ENCODE measurements at places on chromosomes 3 and 15. TPM values are rescaled to one million over a fixed set of nuclear protein-coding genes. Genes with fewer than 3 reads are reported as not detected.

Gene MFN1
- 21.9 TPM for polyA plus RNA-seq

Gene IFRD2
- 80.9 TPM for polyA plus RNA-seq

- no peak for DNase-seq
Measured at GRCh38 chr3:193212844-193213243, 28.2 kb upstream of the PLAAT1 start.

Gene NCBP2
- 64.5 TPM for polyA plus RNA-seq

GRCh38 chr15:94704421-94704820 lies 473.1 kb downstream of the MCTP2 start:
- DNase-seq, result no peak

DNA sequence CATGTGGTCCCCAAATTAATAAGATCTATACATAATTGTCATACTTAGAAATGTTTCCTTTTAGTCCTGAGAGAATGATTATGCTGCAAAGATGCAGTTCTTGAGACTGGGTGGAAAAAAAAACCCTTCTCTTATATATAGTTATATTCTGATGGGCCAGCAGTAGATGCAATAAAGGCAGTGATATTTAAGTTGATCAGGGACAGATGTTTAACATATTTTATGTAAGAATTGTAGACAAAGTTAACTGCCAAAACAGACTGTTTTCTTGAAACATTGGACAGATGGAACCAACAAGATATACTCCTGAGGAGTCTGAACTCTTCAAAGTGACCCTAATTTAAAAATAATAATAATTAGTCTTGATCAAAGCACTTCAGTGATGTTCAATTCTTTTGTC lies 172.0 kb upstream of the LRIG1 start:
- no peak for DNase-seq

GRCh38 chr15:57196865-57197264 lies 179.4 kb upstream of the CGNL1 start:
- no peak for DNase-seq

DNA sequence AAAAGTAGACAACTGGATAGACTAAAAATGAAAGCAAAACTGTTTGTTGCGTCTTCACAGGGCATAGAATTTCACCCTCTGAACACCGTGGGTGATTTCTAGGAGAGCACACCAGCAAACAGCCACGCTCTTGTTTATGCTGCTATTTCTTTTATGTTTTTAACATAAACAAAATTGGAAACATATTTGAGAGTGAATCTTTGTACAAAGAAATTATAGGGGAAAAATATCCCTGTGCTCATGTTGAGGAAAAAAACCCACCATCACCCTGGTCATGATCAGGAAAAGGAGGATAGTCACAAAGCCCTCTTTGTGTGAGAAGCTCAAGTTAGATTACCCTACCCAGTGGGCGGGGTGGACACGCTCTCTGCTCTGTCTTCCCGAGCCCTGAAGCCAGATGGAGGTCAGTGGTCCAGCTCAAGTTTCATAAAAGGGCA lies 313.3 kb downstream of the SATB1 start:
- no peak for DNase-seq

Gene OSBPL10
- 9.2 TPM for polyA plus RNA-seq

- no peak for DNase-seq
Measured at GRCh38 chr3:180002006-180002405, 34.7 kb downstream of the PEX5L start.

GRCh38 chr15:80739919-80740318 lies 39.3 kb upstream of the CEMIP start:
- no peak for DNase-seq

DNA sequence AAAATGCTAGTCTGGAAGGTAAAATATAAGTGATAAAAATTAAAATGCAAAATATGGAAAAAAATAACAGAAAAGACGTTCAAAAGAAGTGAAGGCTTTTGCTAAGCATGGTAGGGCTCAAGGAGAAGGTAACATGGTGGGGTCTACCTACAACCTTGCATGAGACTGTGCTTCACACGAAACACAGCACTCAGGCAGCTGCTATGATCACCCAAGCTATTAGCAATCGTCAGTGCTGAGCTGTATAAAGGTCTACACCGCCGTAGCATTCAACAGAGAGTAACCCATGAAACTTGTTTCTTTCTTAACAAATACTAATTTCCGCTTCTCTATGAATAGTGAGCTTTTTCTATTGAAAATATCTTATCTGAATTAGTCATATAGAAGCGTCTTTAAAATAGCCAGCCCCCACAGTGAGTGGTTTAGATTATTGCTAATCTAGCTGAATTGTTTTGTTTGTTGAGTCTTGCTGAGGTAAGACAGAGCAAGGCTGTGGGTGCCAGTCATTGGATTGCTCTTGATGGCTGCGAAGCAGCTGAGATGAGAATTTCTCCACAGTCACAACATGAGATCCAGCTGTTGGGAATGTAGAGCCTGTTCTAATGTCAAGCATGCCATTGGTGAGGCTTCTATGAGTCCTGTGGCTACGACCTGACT lies 230.0 kb downstream of the KLF13 start:
- no peak for DNase-seq

Gene SENP8
- polyA plus RNA-seq, result 1.2 TPM

- no peak for DNase-seq
Measured at GRCh38 chr15:70855764-70856163, 1.8 kb upstream of the LARP6 start.

DNA sequence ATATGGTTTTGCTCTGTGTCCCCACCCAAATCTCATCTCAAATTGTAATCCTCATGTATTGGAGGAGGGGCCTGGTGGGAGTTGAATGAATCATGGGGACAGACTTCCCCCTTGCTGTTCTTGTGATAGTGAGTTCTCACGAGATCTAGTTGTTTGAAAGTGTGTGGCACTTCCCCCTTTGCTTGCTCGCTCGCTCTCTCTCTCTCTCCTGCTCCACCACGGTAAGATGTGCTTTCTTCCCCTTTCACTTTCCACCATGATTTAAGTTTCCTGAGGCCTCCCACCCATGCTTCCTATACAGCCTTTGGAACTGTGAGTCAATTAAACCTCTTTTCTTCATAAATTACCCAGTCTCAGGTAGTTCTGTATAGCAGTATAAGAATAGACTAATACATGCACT lies 60.7 kb downstream of the GSK3B start:
- DNase-seq, result no peak

Gene GOLGA6D
- polyA plus RNA-seq, result 0.05 TPM

DNA sequence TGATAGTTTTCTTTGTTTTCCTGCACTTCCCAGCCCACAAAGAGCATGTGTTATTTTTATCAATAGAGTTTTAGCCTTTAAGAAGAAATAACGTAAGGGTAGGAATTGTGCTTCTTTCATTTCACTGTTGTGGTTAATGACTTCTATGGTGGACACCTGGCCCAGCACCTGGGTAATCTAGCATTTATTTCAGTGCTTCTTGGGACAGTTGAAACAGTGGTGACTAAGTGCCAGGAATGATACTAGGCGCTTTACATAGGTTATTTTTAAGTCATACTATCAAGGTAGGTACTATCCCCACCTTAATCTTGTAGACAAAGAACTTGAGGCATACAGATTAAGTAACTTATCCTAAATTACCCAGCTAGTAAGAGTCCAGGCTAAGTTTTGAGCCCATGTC lies 243.8 kb downstream of the SOX2 start:
- DNase-seq, result no peak

Gene EOMES
- 0.84 TPM for polyA plus RNA-seq

DNA sequence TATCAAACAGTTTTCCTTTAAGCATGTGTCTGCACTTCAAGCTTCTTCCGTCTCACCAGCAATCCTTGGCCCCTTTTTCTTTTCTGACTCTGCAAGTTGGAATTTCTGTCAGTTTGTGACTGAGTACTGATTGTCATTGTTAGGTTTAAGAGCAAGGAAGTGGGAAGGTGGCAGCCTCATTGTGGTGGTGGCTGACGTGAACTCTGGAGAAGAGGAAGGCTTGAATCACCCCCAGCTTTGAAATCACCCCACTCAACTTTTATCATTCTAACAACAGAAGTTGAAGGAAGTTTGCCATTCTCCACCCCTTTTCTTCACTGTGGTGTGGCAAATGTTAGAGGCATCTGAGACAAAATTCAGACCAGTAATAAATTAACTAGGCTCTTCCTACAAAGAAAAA lies 231.6 kb upstream of the AGTR1 start:
- no peak for DNase-seq

Gene ZIC1
- not detected for polyA plus RNA-seq

DNA sequence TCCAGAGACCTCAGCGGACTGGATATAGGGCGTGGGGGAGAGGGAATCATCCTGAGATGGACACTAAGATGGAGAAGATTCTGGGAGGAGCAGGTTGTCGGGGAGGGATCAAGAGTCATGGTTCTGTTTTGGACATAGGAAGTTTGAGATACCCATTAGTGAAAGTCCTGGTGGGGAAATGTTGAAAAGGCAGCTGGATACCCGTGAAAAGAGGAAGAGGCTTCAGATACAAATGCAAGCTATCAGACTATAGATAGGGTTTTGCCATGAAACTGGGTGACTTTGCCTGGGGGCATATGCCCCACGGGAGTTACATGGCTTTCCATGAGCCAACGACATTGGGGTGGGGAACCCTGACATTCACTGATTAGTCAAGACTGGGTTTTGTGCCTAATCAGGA lies 1.1 kb upstream of the GPR62 start:
- no peak for DNase-seq

- no peak for DNase-seq
Measured at GRCh38 chr3:125480656-125481374, 39.2 kb downstream of the SNX4 start.

DNA sequence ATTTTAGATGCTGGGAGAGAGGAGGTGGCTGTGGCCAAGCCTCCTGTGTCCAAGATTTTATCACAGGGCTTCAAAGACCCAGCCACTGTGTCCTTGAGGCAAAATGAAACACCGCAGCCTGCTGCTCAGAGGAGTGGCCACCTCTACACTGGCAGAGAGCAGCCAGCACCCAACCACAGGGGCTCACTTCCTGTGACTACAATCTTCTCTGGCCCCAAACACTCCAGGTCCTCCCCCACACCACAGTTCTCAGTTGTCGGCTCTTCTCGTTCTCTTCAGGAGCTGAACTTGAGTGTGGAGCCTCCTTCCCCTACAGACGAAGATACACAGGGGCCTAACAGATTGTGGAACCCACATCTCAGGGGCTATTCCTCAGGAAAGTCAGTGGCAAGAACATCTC lies 45.6 kb downstream of the CDAN1 start:
- DNase-seq, result no peak

DNA sequence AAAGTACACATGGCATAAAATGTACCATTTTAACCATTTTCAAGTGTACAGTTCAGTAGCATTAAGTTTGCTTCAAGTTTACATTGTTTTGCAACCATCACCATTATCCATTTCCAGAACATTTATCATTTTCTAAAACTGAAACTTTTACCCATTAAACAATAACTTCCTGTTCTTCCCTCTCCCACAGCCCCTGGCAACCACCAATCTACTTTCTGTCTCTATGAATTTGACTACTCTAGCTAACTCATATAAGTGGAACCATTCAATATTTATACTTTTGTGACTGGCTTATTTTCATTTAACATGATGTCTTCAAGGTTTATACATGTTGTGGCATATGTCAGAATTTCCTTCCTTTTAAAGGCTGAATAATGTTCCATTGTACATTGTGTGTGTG lies 19.9 kb downstream of the TMEM62 start:
- no peak for DNase-seq

- no peak for DNase-seq
Measured at GRCh38 chr3:149016669-149017541, 25.6 kb downstream of the GYG1 start.

DNA sequence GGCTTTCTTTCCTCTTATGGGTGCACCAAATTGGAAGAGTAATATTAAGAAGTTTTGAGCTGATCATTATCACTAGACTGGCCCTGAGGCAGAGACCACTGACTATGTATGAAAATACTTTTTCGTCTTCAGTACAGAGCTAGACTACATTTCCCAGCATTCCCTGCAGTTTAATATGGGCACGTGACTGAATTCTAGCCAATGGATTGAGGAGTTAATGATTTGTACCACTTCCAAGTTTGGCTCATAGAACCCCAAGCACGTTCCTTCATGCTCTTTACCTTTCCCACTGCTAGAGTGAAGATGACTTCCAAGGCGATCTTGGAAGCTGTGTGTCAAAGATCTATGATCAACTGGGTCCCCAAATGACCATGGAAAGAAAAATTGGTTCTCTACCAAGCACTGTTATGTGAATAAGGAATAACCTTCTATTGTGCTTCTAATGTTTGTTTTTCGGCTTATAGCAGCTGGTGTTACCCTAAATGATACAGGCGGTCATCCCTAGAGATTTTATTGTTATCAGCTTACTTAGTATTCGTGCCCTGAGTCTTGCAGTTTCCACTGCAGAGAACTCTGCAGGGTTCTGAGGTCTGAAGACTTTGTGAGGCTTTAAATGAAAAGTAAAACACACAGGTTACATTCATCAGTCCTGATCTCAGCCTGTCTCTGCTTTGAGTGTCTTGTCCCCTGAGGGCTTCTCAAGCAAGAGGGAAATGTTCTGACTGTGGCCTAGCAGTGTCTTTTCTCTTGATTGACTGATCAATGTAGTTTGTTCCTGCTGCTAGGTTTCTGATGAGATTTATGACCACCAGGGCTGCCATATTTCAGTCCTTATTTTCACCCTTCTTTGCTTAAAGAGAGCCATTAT lies 486.8 kb downstream of the PDCD6IP start:
- no peak for DNase-seq

- no peak for DNase-seq
Measured at GRCh38 chr3:115280506-115280905, 133.4 kb upstream of the ZBTB20 start.
